GOT3 (cell line): ENCODE measurements at places on chromosomes 16 and 17.

DNA sequence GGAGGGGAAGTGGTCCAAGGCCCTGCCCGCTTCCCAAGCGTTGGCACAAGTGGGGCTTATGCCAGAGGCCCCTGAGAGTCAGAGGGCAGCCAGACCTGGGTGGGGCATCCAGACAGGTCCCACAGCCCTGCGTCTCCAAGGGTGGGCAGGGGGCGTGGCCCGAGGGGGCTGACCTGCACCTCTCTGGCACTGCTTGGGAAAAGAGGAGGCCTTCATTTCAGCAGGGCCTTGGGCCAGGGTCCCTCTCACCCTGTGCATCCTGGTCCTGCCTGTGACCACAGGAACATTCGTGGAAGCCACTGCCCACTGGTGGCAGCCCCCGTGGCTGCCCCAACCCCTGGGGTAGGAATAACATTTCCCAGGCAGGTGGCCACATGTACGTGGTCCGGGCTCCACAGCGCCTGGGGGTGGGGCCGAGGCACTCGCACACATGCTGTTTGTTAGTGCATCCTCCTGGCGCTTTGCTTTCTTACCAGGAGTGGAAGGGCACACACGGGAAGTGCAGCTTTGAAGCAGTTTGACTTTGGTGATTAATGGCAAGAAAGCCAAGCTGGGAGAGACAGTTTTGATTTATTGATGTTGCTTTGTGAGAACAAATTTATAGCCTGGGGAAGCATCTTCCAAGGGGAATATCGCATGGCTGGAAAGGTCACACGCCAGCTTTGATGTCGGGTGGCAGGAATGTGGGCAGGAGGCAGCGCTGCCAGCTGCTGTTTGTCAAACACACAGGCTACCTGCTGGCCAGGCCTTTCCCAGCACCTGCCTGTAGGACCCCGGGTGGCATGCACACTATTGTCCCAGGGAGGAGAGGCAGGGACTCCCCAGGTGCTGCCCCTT is 4.3 kb downstream of the CENPX start:
- no peak for DNase-seq

GRCh38 chr16:24978370-24978914 is 36.7 kb downstream of the ARHGAP17 start:
- DNase-seq: no peak

DNA sequence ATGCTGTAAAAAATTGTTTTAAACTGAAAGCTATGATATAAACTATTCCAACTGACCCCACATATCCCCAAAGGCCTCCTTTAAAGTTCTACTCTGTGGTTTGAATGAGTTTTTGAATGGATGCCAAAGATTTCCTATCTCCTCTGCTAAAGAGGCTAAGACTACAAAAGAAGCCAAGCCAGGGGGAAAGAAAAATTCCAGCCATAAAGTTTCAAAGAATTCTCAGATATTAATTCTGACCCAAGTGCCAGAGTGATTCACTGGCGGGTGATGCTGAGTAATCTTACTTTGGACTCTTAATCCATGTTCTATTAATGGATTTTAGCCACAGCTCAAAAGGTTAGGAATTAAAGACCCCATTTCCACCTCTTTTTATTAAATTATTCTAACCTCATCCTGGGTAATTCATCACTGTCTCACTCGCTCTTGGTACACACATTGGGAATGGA is 60.7 kb downstream of the HS3ST3A1 start:
- no peak for DNase-seq

- DNase-seq: no peak
Observed at GRCh38 chr17:60463157-60463835, 41.0 kb downstream of the CHCT1 start.

DNA sequence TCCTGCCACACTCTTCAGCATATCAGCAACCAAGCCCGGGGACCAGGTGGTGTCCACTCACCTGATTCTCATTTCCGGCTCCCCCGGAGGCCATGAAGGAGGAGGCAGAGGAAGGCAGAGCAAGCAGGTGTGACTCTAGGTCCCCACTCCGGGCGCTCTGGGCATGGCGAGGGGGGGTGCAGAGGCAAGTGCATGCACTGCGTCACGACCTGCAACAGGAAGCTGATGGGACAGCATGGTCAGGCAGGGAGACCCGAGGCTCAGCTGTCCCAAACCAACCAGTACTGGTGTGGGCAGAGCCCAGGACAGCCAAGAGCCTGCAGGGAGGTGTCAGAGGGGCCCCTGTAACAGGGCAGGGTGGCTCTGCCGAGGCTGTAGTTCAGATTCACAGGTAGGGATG is 2.1 kb upstream of the ENGASE start:
- DNase-seq: no peak

DNA sequence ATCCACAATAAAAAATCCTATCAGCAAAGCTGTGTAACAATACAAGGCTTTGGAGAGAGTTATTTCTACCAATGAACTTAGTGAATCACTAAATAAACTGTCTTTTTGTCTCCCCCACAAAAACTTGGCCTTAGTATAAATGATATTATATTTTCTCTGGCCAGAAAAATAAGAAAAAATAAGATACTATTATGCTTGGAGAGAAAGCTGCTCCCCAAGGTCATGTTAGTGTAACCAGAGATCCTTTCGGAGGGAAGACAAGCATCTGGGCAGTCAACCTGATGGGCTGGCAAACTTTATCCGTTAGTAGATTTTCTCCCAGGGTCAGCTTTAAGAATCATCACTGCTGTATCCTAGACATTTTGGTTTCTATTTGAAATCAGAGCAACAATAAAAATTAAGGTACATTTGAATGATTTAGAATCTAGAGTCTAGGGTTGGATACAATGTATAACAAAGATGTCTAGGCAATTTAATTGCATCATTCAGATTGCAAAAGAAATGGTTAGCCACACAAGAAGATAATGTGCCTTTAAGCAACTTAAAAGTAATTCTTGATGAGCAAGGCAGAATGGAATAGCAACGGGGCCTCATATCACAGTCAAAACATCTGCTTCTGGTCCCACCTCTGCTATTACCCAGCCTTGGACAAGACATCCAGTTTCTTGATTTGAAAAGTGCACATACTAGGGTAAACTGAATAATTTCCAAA is 280.4 kb downstream of the SLC39A11 start:
- no peak for DNase-seq

DNA sequence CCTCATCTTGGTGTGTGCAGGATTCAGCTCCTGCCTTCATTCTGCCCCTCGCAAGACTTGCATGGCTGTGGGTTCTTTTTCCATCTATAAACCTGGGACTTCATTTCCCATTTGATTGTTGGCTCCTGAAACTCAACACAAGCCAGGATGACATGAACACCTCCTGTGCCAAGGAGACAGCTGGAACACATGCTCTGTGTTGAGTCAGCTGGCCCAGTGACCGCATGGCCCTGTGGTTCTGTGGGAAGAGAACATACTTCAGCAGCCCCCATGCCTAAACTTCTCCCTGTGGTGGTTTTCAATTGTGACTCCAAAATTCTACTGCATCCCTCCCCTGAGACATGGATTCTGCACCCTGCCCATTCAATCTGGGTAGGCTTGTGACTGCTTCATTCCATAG is 57.9 kb upstream of the FOXF1 start:
- DNase-seq: no peak

DNA sequence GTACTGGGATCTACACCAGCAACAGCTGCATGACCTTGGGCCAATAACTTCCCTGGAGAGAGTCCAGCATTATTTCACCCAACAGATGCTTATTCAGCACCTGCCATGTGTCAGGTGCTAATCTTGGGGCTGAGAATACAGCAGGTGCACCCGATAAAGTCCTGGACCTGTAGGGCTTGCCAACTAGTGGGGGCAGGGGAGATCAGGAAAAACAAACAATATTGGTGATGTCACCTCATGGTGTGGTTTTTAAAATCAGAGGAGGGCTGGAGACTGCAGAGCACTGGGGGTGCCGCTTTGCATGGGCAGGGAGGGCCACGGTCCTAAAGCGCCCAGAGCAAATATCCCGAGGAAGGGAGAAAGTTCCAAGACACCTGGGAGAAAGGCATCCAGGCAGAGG is 218.8 kb downstream of the C16orf95 start:
- DNase-seq: no peak

GRCh38 chr17:7588553-7589203 is 1.2 kb downstream of the SOX15 start:
- DNase-seq: no peak

DNA sequence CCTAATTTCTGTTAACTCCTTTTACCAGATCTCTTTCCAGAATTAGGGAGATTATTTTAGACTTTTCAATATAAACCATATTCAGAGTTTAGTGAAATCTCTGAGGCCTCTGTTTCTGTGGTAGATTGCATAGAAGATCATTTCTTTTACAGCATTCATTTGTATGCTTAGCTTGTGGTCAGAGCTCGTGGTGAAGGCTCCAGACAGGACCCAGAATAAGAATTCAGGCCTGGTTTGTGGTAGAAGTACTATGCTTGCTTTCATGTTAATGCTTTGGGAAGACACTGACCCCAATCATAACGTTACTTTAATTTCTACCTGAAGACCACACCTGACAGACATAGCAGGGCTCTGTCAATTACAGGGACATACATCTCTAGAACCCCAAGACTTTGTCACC is 258.1 kb downstream of the FTO start:
- no peak for DNase-seq

DNA sequence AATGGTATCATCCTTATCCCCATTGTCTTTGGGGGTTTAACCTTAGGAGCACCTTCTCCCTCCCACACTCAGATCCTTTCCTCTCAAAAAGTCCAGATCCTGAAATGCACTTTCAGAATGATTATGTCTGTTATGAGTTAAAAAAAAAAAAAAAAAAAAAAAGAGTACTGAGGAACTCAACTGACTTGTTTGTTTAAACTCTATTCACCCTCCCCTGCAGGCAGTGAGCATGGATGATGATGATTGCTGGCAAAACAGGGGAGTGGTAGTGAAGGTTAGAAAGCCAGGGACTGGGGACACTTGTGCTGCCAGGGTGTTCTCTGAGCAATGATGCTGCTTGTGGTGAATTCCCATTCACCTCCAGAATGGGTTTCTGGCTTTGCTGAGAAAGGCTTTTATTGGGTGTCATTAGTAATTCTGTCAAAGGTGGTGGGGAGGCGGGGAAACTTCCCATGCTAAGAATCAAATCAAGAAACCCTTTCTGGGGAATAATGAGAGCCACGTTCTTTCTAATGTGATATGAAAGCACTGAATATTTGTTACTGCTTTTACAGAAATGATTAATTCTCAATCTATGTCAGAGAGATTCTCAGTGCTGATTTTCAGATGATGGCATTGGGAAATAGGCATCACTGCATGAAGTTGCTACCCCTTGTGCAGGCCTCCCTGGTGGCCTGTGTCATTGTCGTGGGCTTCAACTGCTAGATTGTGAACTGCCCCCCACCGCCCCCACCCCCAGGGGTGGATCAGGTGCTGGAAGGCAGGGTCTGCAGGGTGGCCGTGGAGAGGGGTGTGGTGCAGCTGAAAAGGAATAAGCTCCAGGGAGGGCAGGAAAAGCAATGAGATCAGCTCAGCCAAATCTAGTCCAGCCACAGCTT is 14.1 kb downstream of the CCL4 start:
- no peak for DNase-seq

DNA sequence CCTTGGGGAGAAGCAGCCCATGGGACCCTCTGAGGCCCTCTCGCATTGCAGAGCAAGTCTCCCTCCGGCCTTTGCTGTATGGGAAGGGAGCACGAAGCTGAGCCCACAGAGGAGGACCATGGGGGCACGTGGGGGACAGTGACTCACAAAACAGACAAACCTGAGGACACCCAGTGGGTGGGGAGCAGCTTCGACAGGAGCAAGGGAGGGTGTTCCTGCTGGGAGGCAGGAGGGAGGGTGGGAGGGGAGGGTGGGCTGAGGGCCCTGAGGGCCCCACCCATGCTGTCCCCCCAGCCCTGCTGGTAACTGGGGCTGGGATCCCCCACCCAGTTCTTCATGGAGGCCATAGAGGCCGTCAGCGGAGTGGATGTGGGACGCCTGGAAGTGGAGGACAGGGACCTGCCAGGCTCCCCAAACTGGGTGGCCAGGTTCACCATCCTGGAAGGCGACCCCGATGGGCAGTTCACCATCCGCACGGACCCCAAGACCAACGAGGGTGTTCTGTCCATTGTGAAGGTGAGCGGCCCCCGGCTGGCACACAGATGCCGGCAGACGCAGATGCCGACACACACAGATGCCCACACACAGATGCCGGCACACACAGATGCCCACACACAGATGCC is 12.5 kb downstream of the SLC22A31 start:
- no peak for DNase-seq

DNA sequence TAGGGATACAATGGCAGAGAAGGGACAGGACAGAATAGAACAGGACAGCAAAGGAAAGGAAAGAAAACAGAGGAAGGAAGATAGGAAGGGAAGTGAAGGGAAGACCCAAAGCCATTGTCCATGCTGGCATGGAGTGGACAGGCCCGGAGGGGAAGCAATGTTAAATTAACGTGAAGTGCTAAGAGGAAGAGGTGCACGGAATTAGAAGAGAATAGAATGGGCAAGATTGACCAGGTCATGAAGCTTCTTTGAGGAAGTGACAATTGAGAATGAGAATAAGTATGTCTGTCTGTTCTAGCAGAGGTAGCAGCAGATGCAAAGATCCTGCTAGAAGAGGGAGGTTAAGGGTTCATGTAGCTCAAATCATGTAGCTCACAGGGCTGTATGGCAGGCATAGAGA is 117.2 kb downstream of the MAF start:
- DNase-seq: no peak

DNA sequence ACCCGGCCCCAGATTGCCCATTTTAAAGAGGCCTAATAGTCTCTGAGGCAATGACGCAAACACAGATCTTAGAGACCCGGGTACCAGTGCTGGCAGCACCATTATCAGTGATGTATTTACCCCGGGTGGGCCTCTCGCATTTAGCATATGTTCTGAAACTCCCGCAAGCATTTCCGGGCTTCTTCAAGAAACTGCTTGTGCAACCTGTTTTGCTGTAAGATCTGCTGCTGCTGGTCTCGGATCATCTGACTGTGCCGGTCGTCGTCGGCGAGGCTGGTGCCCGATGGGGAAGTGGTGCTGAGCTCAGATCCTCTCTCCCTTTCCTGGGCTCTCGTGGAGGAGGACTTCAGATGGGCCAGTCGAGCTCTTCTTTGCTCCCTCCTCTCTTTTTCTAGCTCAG is 12.5 kb downstream of the CEP295NL start:
- DNase-seq: no peak

- no peak for DNase-seq
Observed at GRCh38 chr17:67253384-67253783, 8.4 kb upstream of the HELZ start.

GRCh38 chr17:8707332-8708024 is 37.2 kb downstream of the CCDC42 start:
- DNase-seq: no peak

- DNase-seq: no peak
Observed at GRCh38 chr17:65783845-65784334, 222.4 kb upstream of the AXIN2 start.

GRCh38 chr17:333626-334396 is 18.8 kb downstream of the RPH3AL start:
- DNase-seq: no peak

DNA sequence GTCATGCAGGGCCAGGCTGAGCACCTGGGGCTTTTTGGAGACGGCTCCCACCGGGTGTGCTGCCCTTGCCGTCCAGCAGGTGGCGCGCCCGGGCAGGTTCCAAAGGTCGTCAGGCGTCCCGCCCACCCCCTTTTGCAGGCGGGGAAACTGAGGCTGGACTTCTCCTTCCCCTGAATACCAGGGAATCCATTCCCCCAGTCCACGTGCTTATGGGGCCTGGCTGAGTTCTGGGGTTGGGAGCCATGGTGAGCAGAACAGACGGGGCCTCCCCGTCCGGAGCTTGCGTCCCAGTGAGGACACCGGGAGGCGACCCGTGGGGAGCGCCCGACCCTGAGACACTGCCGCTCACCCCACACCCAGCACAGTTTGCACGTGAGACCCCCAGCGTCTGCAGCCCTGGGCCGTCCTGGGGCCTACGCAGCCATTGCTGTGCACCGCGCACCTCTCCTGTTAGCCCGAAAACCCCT is 51.8 kb upstream of the JPH3 start:
- DNase-seq: no peak
